ENCODE measurements at places on chromosomes 1 and 21. TPM values are rescaled to one million over a fixed set of nuclear protein-coding genes. Genes with fewer than 3 reads are reported as not detected.
A peak's percentile ranks its signal among the peaks of the same experiment; 100 is the strongest.

- no peak for DNase-seq
These were observed 16.0 kb downstream of the LRIG2 start for GRCh38 chr1:113088972-113089371.

GRCh38 chr1:110230381-110231199 is 20.5 kb downstream of the KCNC4 start:
- DNase-seq, result no peak

DNA sequence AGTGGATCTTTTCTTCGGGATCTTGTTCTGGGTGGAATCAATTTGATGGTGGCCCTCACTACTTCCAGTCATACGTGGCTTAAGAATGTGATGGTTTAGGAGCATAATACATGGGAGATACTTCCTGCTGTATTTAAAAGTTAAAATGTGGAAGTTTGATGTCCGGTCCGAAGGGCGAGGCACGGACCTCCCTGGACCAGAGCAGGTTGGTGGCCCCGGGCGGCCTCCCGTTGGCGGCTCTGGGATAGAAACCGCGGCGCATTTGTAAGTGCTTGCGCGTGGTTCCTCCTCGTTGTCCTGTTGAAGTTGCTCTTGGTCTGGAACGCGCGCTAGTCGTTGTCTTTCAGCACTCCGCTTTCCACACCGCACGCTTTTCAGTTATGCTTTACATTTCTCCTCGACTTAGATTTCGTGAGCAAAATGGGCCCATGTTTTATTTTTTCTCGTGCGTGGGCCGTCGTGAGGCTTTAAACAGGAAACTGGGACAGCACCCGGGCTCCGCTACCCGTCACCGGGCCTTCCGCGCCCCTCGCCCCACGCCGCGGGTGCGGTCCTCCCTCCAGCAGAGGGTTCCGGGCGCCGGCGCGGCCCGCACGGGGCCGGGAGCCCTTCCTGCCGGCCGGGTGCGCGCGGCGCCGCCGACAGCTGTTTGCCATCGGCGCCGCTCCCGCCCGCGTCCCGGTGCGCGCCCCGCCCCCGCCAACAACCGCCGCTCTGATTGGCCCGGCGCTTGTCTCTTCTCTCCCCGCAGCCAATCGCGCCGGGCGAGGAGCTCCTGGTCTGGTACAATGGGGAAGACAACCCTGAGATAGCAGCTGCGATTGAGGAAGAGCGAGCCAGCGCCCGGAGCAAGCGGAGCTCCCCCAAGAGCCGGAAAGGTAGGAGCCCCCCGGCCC is 48.9 kb downstream of the PRDM2 start:
- peak; percentile 98 for DNase-seq

GRCh38 chr21:46142582-46143473 is 12.6 kb downstream of the FTCD start:
- DNase-seq, result no peak

DNA sequence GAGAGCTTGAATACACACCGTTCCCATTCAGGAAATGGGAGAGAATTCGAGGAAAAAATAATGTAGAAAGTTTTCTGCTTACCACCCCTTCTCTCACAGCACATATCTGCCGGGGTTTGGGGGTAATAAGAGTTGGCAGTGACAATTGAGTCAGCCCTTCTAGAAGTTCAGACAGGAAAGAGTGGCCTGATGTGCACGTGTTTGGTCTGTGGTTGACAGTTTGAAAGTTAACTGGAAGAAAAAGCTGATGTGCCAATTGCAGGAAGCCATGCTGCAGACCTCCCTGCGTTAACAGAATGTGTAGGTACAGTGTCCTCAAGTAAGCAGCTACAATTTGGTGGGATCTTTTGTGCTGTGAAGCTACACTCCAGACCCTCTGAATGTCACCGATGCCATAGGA is 50.9 kb downstream of the DHX9 start:
- DNase-seq, result no peak

DNA sequence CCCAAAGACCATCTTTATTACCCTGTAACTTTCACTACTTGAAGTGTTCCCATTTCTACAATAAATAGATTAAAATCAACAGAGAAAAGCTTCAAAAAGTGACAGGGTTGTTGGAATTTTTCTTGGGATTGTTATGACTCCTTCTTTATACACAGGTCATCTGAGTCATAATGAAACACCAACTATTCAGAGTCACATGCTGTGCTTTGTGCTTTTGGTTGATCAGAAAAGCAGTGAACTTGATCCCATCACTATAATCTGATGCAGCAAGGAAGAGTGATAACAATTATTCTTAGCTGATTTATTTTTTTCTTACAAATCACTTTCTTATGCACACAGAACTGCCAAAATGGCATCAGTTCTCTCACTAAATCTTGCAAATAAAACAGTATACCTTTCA is 422.9 kb downstream of the PTBP2 start:
- no peak for DNase-seq

GRCh38 chr1:162885265-162885664 is 24.3 kb upstream of the CCDC190 start:
- DNase-seq, result no peak

- no peak for DNase-seq
These were observed 6.2 kb upstream of the AADACL3 start for GRCh38 chr1:12709696-12710095.

DNA sequence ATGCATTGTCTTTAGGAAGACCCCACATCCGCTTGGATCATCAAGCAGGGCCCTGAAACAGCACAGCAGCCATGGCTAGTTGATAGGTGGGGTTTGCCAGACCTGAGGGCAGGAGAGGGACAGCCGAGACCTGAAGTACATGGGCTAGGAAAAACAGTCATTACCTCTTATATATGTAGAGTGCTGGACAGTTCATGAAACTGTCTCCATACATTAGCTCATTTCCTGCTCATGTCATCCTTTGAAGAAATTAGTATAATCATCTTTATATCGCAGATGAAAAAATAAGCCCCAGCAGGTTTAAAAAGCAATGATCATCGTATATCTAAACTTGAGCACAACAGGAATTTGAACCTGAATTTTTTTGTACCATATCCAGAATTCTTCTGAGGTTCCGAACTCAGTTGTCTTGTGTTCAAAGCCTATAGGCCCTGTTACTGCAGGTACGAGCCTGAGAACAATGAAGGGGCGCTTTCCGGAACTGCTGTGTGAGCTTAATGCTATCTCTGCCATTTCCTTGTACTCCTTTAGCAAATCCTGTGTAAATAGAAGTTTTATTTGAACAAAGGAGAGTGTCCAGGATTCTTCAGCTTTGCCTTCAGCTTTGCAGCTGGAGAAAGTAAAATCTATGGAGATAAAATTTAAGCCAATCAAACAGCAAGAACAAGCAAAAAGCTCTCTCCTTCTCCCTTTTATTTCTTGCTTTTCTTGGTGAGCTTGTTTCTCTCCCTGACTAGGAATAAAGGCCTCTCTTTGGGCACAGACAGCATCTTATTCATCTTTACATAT is 32.4 kb upstream of the DUSP10 start:
- no peak for DNase-seq

- DNase-seq, result no peak
These were observed 288.5 kb upstream of the RUNX1 start for GRCh38 chr21:35337573-35337972.

DNA sequence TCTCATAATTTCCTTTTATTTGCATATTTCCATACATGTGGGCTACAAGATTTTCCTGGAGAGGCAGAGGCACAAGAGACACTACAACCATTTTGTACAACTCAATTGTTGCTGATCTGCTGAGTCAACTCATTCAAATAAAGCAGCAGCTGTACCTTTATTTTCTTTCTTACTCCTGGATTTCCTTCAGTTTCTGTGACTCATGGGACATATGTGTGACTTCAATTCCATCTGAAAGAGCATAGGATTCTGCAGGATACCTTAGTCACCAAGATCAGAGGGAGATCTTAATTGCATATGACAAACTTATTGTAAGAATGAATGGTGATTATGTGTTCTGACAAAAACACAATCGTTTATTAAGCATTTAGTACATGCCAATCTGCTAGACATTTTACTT is 2219.4 kb downstream of the NCAM2 start:
- no peak for DNase-seq

DNA sequence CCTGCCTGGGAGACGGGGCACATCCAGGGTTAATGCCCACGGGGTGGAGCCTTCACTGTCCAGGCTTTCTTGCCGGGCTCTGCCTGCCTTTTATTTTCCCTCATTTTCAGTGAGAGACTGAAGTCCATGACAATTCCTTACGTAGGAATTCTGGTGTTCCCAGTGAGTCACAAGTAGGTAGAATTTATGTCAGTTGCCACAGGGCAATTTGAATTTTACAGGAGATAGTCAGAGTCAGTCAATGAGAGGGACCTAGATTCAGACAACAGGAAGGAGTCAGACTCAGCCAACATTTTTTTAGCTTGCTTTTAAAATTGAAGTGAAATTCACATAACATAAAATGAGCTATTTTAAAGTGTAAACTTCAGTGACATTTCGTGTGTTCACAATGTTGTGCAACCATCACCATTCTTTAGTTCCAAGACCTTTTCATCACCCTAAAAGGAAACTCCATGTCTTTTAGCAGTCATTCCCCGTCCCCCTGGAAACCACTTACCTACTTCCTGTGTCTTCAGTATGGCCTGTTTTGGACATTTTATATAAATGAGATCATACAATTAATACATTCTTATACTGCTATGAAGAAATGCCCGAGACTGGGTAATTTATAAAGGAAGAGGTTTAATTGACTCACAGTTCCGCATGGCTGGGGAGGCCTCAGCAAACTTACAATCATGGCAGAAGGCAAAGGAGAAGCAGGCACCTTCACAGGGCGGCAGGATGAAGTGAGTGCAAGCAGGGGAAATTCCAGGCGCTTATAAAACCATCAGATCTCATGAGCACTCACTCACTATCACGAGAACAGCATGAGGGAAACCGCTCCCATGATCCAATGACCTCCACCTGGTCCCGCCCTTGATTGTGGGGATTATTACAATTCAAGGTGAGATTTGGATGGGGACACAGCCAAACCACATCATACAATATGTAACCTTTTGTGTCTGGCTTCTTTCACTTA is 14.6 kb downstream of the AJAP1 start:
- DNase-seq, result no peak

- no peak for DNase-seq
These were observed 328.3 kb downstream of the SMYD3 start for GRCh38 chr1:246178717-246179311.

- DNase-seq, result no peak
These were observed 126.9 kb upstream of the GRIK3 start for GRCh38 chr1:37161171-37161570.

DNA sequence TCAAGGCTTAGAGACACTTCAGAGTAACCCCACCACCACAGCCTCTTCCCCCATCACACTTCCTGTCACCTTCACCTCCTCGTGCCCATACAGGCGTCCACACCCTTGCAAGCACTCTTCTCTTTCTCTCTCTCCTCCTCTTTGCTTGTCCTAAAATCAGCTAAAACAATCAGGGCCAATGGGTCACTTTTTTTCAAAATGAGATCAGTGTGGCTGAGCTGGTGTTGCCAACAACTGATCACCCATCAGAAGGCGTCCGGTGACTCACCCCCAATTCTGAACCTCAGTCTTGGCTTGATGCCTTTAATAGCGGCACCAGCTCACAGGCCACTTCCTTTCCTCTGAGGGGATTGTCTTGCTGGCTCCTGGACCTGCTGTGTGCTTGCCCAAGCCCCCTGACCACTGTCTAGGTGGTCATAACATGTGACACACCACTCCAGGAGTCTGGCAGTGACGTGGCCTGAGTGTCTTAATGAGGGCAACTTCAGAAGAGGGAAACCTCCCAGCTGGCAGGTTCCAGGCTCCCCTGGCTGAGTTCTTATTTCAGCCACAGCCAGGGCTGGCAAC is 1.6 kb downstream of the DRAXIN start:
- peak; percentile 68 for DNase-seq

- no peak for DNase-seq
These were observed 404 bp upstream of the CPLANE2 start for GRCh38 chr1:16237343-16237830.

DNA sequence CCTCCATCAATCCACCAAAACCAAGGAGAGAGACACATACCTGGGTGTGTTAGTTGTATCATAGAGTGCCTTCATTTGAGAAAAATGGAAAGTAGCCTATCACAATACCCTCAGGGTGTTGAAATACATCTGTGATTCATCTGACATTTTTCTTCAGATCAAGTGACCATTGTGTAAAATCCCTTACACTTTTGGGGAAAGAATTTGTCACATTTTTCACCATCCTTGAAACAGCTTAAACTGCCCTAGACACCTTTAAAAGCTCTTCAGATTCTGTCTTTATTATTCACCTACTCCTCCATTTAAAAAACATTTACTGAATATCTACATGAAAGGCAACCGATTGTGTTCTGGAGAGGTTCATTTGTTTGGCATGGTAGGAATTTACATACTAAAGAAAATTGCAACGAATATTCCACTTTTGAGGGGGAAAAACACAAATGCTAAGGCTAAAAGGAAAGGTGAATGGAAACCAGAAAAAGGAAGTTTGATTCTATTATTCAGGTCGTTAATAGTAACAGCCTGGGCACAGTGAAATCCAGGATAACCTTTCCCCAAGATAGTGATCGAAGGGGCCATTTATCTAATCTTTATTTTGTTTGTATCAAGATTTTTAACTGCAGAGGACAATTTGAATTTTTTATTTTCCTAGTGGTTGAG is 70.4 kb upstream of the SAMSN1 start:
- DNase-seq, result no peak

DNA sequence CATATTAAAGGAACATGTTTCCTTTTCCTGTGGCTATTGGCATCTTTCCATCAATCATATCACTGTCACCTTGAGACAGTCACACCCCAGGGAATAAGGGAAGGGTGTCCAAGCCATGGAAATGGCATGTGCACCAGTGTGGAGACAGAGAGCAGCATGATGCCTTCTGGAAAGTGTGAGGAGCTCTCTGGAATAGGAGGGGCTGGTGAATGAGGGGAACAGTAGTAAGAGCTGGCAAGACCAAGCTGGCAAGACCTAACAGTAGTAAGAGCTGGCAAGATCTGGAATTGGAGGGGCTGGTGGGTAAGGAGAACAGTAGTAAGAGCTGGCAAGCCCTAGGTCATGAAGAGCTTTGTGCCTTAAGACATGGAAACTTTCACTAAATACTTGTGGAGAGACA is 186.7 kb downstream of the C1orf94 start:
- DNase-seq, result no peak

CSF3R gene
- total RNA-seq, result 1.2 TPM

LRP8 gene
- 83.6 TPM for total RNA-seq

C1orf105 gene
- not detected for total RNA-seq

PLCH2 gene
- 9.0 TPM for total RNA-seq

BCL2L15 gene
- total RNA-seq, result 0.82 TPM

FMO5 gene
- 0.41 TPM for total RNA-seq

ODF2L gene
- total RNA-seq, result 67.7 TPM

SAMD13 gene
- total RNA-seq, result 5.3 TPM

OR14K1 gene
- total RNA-seq, result not detected

ZSCAN20 gene
- total RNA-seq, result 7.3 TPM

CCNL2 gene
- total RNA-seq, result 84.0 TPM
